ENCODE measurements at places on chromosomes 2 and 18.
A peak's percentile ranks its signal among the peaks of the same experiment; 100 is the strongest.

- no peak for DNase-seq
Measured at GRCh38 chr2:233821196-233821595, 33.1 kb downstream of the HJURP start.

GRCh38 chr2:41375901-41376300, 671.9 kb upstream of the PKDCC start:
- DNase-seq, result no peak

DNA sequence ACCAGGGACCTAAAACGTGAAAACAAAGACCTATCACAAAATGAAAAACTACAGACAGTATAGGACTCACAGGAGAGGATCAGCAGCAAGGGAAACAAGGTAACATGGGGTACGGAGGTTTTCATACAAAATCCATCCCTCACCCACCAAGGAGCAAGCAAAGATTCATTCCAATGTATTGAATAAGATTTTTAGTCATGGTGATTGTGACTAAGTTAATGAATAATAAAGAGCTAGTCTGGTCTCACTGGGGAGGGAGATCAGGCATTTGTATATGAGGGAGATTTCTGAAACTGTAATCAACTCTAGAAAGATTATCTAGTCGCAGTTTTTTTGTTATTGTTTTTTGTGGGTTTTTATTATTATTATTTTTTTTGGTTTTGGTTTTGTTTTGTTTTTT, 336.5 kb upstream of the MMADHC start:
- no peak for DNase-seq

GRCh38 chr2:12001621-12002020, 255.2 kb downstream of the LPIN1 start:
- no peak for DNase-seq

DNA sequence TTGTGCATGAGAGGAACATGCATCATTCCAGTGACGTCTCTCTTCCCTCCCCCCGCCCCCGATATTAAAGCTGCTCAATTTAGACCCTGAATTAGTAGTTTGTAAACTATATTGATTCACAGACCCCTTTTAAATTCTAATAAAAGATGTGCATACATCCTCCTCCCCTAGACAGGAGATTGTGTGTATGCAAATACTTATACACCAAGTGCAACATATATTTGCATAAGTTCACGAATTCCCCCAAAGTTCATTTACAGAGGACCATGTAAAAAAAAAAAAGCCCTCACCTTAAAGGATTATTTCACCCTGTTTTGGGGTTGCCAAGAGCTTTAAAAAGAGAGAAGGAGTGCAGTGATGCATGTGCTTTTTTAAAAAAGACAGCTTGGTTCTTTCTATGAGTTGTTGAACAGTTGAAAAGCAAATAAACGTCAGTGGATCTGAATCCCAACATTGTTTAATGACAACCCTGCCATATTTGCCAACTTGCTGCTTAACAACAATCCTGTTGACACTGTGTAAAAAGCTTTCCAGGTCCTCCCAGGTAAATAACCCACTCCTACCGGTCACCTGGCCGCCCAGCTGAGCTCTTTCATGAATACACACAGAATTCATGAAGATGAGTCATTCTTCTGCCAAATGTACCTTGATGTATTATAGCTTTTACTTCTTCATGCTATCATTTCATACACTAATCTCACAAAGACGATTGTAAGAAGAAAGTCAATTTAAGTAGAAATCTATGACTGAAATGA, 211.5 kb downstream of the IKZF2 start:
- DNase-seq, result no peak

- peak; percentile 36 for DNase-seq
Measured at GRCh38 chr2:224449212-224450147, 47.6 kb upstream of the FAM124B start.

DNA sequence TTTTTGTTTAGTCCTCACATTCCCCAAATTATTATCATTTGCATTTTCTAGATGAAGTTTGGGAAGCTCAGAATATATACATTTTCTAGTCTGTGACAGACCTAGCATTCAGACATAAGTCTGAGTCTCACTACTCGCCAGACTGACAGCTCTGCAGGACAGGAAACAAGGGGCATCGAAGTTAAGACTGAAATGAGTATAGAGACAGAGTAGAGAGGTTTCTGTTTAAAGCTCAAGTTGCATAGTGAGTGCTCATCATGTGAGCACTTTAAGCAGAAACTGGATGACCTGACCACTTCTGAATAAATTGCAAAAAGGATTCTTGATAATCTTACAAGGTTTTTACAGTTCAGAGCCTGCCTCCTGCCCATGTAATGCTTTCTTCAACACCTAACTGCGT, 1.1 kb downstream of the HADHB start:
- peak; percentile 20 for DNase-seq

GRCh38 chr2:86592547-86593230, 29.4 kb upstream of the CHMP3 start:
- DNase-seq, result no peak

- no peak for DNase-seq
Measured at GRCh38 chr2:210337159-210337558, 22.2 kb upstream of the MYL1 start.

- DNase-seq, result no peak
Measured at GRCh38 chr2:112150851-112151250, 12.7 kb downstream of the FBLN7 start.

DNA sequence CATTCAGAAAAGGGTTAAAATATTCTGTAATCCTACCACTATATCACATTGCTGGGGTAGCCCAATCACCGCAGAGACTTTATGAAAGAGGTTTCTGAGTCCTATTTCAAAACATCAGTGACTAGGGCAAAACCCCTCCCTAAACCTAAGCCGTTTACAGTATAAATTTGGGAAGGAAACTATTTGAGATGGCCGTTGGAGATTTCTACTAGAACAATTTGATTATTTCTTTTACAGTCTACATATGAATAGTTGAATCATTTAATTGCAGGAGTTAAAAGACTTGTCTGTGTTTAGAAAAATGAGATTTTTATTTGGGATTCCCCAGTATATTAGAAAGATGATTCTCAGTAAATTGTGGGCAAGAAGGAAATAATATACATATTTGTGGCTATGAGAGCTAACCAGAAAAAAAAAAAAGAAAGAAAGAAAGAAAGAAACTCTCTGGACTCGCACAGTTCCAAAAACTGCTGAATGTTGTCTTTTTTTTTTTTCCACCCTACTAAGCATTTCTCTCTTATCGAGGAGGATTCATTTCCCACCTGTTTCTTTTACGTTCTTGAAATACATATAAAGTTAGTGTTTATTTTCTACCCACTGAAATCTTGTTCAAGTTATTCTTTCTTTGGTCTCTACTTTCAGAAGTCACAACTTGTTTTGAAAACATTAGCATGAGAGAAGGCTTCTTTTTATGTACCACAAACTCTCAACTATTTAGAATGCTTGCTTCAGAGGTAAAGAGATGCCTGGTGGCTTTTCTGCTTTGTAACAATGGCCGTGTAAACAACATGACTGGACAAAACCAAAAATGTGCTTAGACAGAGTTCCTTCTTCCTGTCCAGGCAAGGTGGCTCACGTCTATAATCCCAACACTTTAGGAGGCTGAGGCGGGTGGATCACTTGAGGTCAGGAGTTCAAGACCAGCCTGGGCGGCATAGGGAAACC, 65.9 kb downstream of the BCL2 start:
- no peak for DNase-seq

DNA sequence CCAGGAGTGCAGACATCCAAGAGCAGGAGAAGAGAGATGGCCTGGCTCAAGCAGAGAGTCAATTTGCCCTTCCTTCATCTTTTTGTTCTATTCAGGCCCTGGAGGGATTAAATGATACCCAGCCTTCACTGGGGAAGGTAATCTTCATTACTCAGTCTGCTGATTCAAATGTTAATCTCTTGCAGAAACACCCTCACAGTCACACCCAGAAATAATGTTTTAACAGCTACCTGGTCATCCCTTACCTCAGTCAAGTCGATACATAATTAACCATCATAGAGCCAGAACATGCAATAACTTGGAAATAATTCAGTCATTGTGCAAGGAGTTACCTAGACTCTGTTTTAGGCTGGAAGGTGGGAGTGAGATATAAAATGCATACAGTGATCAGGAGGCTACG, 163.7 kb upstream of the TNP1 start:
- no peak for DNase-seq

GRCh38 chr2:168589236-168590211, 133.5 kb downstream of the CERS6 start:
- DNase-seq, result no peak
